ENCODE measurements at places on chromosomes 4 and X.

DNA sequence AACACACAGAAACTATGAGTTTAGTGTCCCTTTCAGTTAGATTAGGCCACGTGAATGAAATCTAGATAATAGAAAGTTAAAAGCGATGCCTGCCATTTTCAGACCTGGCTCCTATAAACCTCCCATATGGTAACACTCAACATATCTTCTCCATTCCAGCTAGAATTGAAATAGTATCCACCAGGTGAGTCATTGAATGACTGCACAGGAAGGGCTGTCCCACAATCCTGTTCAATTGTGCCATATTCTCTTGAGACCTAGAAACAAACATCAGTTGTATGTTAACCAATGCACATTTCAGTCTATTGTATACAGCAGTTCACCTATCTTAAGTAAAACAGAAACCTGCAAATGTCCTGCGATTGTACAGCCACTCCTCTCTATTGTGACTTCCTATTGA is 659.3 kb upstream of the SLIT2 start:
- no peak for DNase-seq

- DNase-seq, result no peak
Measured at GRCh38 chrX:41921492-41922430, 1.6 kb downstream of the CASK start.

DNA sequence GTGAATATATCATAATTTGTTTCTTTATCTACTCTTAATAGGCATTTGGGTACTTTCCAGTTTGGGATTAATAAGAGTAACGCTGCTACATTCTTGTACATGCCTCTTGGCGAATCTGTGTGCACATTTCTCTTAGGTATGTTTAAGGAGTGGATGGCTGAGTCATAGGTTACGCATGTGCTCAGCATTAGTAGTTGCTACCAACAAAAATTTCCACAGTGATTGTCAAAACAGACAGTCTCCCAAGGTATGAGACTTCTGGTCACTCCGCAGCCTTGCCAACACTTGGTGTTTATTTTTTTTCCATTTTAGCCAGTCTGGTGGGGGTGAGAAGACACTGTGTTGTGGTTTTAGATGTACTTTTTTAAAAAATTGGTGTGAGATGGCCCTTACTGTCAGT is 44.6 kb downstream of the FGFBP1 start:
- DNase-seq, result no peak

DNA sequence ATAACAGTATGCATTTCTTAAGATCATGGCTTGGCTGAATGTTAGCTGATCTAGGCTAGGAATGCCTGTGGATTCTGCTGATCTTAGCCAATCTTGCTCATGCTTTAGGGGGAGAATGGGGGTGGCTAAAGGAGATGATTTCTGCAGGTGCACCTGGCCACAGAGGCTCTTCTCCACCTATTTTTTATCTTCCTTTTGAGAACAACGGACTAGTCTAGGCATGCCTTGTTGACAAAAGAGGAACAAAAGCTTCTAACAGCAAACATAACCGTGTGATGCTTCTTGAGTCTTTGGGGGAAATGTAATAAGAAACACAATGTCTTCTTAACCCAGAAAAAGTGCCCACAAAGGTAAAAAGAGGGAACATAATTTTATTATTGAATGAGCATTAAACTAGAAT is 743.5 kb downstream of the ARAP2 start:
- DNase-seq, result no peak

- DNase-seq, result no peak
Measured at GRCh38 chr4:102598086-102598761, 97.1 kb downstream of the NFKB1 start.

- no peak for DNase-seq
Measured at GRCh38 chr4:167595898-167596297, 361.6 kb upstream of the SPOCK3 start.

DNA sequence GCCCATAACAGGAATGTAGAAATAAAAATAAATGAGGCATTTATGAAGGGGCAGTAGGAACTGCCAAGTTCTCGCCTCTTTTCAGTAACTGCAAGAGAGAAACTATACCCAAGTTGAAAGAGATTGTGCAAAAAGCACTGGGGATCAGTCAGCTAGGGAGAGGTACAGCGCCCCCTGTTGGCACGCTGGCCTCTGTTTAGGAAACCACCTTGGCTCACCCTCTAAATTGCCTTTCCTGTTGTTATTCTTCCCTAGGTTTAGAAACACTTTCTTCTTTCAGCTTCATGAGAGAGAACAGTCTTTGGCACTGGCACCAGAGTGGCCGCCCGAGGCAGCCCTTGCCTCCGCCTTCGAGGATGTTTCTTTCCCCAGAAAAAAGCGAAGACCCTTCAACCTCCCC is 348.5 kb downstream of the MID1IP1 start:
- peak; percentile 30 for DNase-seq

DNA sequence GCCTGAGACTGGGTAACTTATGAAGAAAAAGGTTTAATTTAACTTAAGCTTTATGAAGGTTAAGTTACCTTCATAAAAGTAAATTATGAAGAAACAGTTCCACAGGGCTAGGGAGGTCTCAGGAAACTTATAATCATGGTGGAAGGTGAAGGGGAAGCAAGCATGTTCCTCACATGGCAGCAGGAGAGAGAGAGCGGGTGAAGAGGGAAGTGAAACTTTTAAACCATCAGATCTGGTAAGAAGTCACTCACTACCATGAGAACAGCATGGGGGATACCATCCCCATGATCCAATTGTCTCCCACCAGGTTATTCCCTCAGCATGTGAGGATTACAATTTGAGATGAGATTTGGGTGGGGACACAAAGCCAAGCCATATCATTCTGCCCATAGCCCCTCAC is 944.7 kb upstream of the NDST4 start:
- no peak for DNase-seq

GRCh38 chr4:82268050-82268825 is 105.6 kb downstream of the HNRNPD start:
- no peak for DNase-seq

- no peak for DNase-seq
Measured at GRCh38 chr4:183876268-183876934, 28.7 kb upstream of the STOX2 start.

DNA sequence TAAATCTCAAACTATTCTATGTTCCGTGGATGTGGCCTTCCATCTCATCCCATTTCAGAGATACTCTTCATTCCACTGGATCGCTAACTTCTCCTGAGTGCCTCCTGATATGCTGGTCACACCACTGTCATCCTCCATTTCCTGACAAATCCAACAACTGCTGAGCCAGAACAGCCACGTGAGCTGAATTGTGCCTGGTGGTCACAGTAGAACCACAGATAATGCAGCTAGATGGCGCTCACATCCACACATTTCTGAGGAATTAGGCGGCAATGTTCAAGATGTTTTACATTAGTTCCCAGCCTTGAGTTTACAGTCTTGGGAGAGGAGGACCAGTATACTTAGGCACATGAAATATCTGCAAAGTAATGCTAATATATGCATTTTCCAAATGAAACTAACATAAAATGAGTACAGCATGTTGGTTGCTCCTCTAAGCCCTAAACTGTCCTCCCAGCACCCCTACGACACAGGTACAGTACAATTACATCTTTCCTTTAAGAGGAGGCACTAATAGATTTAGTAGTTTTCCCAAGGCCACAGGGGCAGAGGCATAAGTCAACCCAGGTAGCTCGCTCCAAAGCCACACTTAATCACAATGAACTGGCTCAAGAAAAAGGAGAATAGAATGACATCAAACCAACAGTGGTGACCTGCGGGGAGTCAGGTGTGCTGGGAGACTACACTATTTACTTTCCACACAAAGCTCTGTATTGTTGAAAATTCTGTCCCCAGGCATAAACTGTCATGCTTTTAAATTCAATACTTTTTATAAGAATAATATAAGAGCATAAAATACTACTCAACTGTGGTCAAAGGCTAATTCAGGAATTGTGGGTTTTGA is 134.2 kb downstream of the CHIC2 start:
- DNase-seq, result peak; percentile 27

DNA sequence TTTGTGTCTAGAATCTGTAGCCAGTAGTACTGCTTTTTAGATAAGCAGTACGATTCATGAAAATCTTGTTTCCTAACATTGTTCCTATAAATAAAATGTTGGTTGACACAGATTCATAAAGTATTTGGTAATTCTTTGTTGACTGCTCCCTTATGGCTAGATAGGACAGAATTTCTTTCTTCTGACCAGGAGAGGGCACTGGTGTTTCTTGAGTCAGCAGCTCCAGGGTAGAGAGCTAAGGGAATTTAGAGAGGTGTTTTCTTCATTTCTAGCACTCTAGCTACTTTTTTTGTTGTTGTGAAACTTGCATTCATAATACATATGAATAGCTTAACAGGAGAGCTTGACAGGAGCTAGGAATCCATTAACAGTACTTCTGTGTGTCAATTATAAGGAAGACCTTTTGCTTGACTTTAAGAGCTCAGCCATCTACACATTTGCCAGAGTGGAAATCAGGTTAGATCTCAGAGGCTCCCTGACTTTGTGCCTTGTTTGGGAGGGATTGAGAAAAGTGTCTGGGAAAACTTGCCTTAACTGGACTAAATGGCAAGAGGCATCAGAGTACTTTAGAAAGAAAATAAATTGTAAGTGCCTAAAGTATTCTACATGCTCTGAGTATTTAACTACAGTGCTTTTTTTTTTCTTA is 756.1 kb downstream of the SH3BGRL start:
- no peak for DNase-seq

DNA sequence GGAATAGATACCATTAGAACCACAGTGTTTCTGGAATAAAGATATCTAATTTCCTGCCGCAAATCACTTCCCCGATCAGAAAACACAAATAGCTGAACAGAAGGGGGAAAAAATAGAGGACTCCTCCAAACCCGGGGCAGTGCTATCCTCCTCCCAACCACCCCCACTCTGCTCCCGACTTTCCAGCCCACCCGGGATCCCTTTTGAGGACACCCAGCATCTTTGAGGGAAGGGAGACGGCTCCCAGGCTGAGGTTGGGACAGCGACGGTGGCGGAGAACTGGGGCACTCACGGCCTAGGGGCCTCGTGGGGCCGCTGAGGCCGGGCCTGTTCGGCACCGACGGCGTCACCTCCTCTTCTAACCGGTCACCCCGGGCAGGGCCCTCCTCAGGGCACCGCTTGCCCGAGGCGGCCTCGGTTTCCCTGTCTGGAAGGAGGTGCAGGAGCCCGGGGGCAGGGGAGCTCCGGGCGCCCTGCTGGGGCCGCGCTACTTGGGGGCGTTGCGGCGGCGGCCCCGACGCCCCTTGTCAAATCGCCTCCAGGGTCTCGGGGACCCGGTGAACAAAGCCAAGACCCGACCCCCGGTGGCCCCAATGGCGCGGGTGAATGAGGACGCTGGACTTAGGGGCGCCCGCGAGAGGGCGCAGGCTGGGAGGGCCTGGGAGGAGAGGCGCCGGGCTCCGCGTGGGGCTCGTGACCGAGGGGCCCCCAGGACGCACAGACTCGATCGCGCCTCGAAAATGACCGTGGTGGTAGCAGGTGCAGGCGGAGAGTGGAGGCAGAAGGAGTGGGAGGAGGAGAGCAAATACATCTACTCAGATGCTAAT is 6.9 kb upstream of the ARX start:
- no peak for DNase-seq

- DNase-seq, result no peak
Measured at GRCh38 chr4:28378109-28378830, 1517.6 kb downstream of the STIM2 start.

- no peak for DNase-seq
Measured at GRCh38 chr4:46404981-46405380, 15.1 kb upstream of the GABRA2 start.

- no peak for DNase-seq
Measured at GRCh38 chr4:120709991-120710390, 212.5 kb downstream of the PRDM5 start.

GRCh38 chr4:3512279-3512678 is 19.9 kb downstream of the LRPAP1 start:
- DNase-seq, result no peak

GRCh38 chr4:140826701-140827027 is 70.5 kb upstream of the TBC1D9 start:
- no peak for DNase-seq

GRCh38 chrX:85882601-85883000 is 164.8 kb downstream of the CHM start:
- no peak for DNase-seq

- DNase-seq, result no peak
Measured at GRCh38 chrX:136671006-136671610, 23.1 kb downstream of the CD40LG start.

Measured in stimulated activated CD8-positive, alpha-beta memory T cell treated with anti-CD3 and anti-CD28 coated beads, Interleukin-15, amount 100 ng/mL, for 48 hours (primary cell).